Activated CD8-positive, alpha-beta memory T cell treated with anti-CD3 and anti-CD28 coated beads, Interleukin-2, amount 10 ng/mL, durations not matched to agents 7 days and 5 days (primary cell): ENCODE measurements at places on chromosomes 2 and 18. TPM values are rescaled to one million over a fixed set of nuclear protein-coding genes. Genes with fewer than 3 reads are reported as not detected.

DNAJC5G gene
- not detected for total RNA-seq

KLHL41 gene
- total RNA-seq: 0.12 TPM

KCNG2 gene
- not detected for total RNA-seq

SNORC gene
- 1.4 TPM for total RNA-seq

DCDC2C gene
- total RNA-seq: not detected

DNA sequence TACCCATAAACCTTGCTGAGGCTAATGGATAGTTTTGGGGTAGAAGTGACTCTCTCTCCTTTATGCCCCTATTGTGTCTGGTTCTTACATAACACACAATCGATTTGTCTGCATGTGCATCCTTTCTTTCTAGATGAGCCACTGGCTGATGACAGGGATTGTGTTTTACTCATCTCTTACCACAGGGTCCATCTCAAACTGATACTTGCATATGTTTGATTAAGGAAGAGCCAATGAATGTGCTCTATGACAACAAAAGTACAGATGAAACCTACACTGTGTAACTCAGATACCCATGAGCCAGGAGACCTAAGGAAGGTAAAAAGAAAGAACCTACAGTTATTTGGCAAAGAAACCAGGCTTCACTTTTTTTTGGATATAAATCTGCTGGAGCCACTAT is 13.2 kb upstream of the BZW1 start:
- DNase-seq: no peak

- DNase-seq: peak; percentile 67
These were observed 24.5 kb upstream of the LPIN2 start for GRCh38 chr18:3037423-3037915.

DNA sequence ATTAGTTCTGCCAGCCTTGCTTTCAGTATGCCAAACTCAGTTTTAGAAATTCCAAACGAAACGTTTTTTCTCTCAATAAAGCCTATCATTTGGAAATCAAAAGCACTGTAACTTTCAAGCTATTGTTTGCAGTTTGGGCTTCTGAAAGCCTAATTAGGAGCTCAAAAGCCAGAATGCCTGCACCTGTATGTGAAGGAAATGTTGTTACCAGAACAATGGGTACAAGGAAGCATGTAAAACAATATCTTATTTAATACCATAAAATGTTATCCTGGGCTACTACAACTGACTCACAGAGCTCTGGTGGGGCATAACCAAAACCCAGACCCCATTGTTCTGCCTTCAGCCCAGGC is 12.6 kb upstream of the GULP1 start:
- DNase-seq: no peak

GRCh38 chr2:190511104-190511503 is 23.4 kb downstream of the NEMP2 start:
- DNase-seq: no peak

DNA sequence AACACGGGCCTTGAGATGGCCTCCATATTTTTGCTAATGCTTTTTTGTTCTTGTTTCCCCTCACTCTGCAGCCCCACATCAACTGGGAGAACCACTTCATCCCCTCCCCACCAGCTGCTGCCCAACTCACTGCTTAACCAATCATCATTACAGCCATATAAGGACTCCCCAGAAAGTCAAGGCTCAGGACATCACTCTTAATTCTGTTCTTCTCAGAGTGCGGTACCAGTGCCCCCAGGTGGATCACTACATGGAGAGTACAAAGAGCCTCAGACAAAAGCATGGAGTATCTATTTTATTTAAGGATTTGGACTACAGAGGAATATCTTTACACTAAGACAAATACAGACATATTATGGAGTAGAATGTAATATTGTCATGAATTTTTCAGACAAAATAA is 340.6 kb downstream of the PAX3 start:
- no peak for DNase-seq
